ENCODE measurements at places on chromosomes 11 and 22.

GRCh38 chr22:46828323-46828900, 66.0 kb downstream of the TBC1D22A start:
- no peak for DNase-seq

- DNase-seq: no peak
These were observed 327.4 kb upstream of the SYN3 start for GRCh38 chr22:33385611-33386010.

GRCh38 chr22:23751441-23751996, 607 bp upstream of the ZNF70 start:
- no peak for DNase-seq

DNA sequence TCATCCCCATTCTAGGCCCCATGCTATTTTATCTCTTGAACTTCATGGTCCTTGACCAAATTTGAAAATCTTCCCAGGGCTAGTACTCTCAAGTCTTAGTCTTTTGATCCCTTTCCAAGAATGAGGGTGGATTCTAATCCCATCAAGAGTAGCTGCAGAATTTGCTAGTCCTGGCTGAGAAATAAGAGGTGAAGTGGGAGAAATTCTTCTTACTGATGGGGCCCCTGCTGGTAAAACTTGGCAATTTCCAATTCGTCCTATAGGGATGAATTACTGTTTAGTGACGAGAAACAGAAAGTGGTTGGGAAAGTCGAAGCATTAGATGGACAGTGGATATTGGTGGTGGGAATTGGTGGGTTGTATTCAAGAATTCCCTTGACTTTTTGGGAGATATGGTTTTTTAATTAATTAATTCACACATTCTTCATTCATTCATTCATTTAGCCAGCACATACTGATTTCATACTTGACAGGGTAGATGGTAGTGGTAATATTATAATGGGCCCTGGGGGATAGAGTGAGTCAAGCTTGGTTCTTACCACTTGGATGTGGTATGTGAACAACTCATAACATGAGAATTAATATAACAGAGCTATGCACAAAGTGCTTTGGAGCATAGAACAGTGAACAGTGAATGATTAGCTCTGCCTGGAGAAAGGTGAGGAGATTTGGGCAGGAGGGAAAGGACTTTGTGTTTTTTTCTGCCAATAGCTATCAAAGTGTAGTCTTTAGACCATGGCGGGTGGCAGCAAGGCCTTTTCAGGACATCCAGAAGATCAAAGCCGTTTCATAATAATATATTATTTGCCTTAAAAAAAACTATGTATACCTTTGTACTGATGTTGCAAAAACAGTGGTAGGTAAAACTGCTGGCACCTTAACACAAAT, 103.8 kb downstream of the STIM1 start:
- DNase-seq: no peak

DNA sequence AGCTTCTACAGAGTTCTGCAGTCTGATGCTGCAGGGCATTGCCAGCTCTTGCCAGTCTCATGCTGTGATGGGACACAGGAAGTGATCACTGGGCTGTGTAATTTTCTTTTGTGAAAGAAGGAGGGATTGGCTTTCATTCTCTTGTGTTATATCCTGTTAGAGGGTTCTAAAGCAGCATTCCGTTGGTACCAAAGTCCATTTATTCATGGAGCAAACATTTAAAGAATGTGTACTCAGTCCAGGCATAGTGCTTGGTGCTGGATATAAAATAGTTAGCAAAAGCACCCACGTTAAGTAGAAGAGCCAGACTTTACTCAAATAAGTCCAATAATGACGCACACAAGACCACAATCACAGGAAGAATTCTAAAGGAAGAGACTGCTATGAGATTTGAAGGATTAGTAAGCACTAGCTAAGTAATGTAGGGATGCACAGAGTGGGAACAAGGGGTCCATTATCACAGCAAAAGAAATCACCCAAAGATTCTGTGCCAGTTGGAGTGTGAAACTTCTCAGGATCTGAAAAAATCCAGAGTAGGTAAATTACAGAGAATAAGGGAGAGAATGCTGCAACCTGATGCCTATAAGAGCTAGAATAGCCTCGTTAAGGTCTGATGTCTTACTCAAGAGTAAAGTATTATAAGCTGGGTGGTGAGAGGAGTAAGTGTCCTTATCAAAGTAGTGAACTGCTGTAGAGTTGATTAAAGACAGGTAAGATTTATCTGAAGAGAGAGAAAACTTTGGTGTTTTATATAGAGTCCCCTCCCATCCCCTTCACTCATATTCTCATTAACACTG, 728.3 kb downstream of the METTL15 start:
- DNase-seq: no peak

GRCh38 chr11:77182542-77183430, 54.7 kb downstream of the MYO7A start:
- no peak for DNase-seq

DNA sequence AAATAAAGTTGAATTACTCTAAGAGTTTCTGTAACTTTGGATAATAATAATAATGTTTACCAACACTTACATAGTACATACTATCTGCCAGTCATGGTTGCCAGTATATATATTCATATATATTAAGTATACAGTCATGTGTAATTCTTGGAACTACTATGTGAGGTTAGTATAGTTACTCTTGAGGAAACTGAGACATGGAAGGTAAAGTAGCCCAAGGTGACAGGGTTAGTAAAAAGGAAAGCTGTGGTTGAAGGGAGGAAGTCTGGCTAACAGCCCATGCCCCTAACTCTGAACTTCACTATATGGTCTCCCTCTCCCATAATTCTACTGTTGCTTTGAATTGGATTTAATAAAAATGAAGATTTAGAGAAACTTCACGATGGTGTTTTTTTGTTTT, 24.9 kb downstream of the FDX1 start:
- no peak for DNase-seq

DNA sequence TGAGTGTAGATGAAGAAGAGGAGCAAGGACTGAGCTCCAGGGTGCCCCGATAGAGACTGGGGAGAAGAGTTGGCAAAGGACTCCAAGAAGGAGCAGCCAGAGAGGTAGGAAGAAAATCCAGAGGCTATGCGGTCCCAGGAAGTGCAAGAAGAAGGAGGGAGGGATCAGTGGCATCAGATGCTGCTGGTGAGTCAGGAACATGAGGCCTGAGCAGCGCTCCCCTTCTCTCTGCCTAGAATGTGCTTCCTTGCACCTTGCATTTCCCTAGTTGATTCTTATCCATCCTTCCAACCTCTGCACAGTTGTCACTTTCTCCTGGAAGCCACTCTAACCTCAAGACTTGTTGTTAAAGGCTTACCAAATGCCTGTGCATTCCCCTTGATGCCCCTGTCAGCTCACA, 21.3 kb downstream of the KCNC1 start:
- no peak for DNase-seq

DNA sequence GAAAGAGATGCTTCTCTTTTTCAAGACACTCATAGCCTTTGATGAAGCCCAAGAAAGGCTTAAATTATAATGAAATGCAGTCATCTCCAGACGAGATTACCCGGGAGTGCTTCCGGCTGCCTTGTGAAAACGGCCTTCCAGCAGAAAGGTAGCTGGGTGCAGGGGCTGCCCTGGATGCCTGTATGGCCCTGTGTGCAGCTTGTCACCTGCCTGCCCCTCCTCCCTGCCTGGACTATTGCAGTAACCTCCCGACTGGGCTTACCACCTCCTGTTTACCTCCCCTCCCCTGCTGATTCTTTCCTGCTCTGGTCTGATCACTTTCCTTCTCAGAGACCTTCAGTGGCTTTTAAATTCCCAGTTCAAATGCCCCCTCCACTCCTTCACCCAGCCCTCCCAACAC, 126.4 kb upstream of the SYT13 start:
- DNase-seq: no peak

DNA sequence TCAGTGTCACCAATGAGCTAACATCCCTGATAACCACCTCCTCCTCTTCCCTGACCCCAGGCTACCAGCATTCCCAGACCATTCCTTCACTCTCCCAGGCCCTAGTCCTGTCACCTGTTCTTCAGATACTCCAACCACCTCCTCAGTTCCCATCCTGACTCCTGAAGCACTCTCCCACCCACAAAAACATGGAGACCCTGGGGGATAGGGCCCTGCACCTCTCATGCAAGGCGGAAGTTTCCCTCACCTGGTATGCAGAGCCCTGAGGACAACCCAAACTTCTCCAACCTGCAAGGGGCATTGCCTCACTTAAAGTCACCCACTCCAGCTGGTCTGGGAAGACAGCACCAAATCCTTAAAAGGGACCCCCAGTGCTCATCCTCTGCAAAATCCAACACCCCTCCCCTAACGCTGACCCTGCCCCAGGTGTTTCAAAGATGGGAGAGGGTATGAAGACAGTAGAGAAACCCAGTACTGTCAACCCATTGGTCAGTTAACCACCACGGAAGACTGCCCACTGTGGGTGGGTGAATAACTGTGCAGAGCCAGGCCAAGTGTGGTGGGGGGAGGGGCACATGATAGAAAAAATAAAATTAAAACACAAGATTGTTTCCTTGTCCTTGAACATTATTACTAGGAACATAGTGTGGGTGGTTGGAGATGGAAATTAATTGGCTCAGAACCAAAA, 1.4 kb downstream of the TNKS1BP1 start:
- no peak for DNase-seq

GRCh38 chr11:74465291-74465708, 2.0 kb downstream of the KCNE3 start:
- DNase-seq: no peak

- DNase-seq: no peak
These were observed 65.9 kb downstream of the UBASH3B start for GRCh38 chr11:122721201-122721963.

DNA sequence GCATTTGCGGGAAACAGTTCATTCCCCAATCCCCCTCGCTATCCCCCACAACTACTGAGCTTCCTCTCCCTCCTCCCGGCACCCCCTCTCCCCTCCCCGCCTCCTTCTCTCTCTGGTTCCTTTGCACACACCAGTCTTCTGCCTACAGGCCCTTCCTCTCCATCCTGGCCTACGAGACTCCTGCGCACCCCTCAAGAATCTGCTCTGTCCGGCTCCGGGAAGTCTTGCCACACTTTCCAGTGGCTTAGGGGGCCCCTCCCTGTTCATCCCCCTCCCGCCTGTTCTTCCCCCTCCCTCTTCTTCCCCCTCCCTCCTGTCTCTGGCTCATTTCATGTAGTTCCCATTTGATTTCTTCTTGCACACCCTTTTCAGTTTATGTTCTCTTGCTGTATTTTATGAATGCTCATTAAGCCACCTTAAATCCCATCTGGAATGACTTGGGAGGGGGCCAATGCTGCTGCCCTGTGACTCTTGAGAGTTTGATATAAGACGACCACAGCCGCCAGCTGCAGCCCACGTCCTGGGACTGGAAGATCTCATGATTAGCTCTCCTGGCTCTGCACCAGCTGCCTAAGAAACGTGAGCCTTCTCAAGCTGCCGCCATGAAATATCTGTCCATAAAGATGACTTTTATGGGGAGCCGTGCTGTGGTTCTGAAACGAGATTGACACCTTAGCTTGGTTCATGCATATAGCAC, 50.9 kb downstream of the RPS6KA4 start:
- DNase-seq: no peak

DNA sequence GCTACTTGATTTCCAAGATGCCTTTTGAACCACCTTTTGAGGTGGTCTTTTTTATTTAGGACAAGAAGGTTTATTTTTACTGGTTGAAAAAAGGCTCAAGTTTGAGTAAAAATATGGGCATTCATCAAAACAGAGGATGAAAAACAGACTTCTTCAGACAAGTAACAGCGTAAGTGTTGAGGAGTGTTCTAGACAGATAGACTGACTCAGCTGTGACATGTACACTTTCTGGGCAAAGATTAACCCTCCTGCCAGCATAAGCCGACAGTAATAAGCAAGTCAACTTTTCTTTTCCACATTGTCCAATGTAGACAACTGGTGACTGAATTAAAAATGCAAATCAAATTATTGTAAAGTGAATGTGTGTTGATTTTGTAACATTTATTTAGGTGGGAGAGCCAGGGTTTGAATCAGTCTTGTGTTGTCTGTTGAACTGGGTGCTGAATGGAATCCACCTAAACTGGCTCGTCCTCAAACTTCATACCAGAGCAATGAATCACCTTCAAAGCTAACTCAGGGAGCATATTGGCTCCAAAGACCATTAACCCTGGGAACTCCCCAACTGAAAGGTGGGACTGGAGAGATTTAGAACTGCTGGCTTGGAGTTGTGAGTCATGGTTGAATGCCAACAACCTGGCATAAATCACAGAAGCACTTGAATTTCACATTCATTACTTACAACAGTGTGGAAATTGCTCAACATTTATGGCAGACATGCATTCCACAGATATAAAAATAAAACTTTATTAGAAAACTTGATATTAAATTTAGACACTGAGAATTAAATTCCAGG, 377.0 kb downstream of the ETS1 start:
- DNase-seq: no peak

DNA sequence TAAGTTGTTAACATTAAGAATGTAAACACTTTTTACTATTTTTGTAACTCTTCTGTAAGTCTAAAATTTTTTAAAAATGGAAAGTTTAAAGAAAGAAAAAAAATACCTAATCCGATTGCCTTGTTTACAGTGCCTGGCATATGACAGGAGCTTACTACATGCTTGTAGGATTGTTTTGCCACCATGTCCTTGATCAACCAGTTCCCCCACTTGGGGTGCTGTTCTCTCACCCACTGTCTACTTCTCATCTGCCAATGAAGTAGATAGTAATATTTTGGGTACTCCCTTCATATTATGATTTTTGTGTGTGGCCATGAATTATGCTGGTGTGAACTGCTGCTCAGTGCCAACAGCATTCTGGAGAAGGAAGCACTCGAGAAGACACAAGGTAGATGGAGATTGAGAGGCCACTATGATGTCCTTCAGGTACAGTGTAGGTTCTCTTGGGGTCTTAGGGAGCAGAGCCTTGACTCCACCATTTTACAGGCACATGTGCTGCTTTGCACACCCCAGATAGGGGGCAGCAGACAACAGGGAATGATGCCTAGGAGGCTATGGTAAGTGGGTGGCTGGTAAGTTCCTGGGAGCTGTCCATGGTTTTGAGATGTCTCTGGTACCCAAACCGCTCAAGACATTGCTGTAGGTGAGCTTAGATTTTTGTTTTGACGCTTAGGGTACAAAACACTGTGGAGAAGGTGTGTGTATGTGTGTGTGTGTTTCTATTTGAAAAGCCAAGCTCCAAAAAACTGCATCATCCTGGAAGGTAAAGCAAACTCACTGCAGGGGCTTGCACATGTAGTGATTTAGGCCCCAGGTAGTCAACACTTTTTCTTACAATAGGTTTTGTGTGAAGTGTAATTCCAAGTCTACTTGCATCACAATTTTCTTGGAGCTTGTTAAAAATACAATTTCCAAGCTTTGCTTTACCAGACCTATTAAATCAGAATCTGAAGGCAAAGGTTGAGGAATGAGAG, 494.5 kb upstream of the LARGE1 start:
- no peak for DNase-seq

- DNase-seq: no peak
These were observed 36.8 kb downstream of the KIRREL3 start for GRCh38 chr11:126963603-126964363.
